Small intestine (tissue), 16 donors: ENCODE measurements at places on chromosomes 12 and 14. TPM values are rescaled to one million over a fixed set of nuclear protein-coding genes. Genes with fewer than 3 reads are reported as not detected.

GRCh38 chr12:66361703-66362102, 59.4 kb downstream of the HELB start:
- peaks cover 2% of the 10 kb centered on the region for H3K36me3 ChIP-seq
- H3K27ac ChIP-seq, result no peak overlapping the region
- DNase-seq, result no peak

- DNase-seq, result no peak
- no peaks in the 10 kb centered on the region for H3K36me3 ChIP-seq
- no peak overlapping the region for H3K27ac ChIP-seq
- no peaks in the 10 kb centered on the region for H3K4me1 ChIP-seq
- H3K4me3 ChIP-seq, result no peak overlapping the region
Measured at GRCh38 chr12:21073822-21074460, 57.1 kb upstream of the SLCO1B1 start.

RCOR1 gene
- 14.1 TPM for polyA plus RNA-seq

RALGAPA1 gene
- polyA plus RNA-seq, result 9.6 TPM
